Activated T-helper 2 cell treated with anti-CD3 and anti-CD28 coated beads, Interferon-gamma antibody, Interleukin-2, Interleukin-4, amounts not matched to agents 10 μg/mL and 5 μg/mL and 100 μg/mL, durations not matched to agents 14 hours and 24 hours and 36 hours (primary cell): ENCODE measurements at places on chromosomes 1 and 21. TPM values are rescaled to one million over a fixed set of nuclear protein-coding genes. Genes with fewer than 3 reads are reported as not detected.

Gene PDC
- total RNA-seq, result not detected in 2 replicates

Gene CCDC17
- 2.5 and 2.8 TPM in 2 replicates for total RNA-seq

DNA sequence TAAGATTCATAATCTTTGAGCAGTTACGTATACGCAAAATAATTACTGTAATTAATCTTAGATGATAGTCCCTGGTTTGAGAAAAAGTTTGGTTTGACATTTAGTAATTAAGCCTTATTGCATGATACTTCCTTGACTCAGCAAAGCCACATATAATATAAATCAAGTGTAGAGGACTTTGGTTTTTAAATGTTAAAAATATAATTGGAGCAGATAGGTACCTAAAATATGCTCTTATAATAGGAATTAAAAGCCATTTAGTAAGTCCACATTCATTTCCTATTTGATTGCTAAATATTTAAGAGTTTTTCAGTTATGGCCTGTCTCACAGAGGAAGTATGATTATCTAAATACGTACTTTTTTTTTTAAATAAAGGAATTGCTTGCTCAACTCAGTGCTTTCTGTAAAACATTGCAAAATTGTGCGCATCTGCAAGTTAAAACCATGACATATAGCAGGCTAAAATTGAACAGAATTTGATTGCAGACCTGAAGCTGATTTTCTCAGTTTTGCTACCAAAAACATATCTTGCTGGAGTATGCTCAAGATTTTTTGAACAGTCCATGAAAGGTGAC lies 20.4 kb downstream of the RPE65 start:
- H3K4me3 ChIP-seq, result no peak overlapping the region
- H3K4me1 ChIP-seq, result no peaks in the 10 kb centered on the region
- H3K27ac ChIP-seq, result no peak overlapping the region
- no peaks in the 10 kb centered on the region for H3K27me3 ChIP-seq

GRCh38 chr1:115233598-115233997 lies 104.5 kb downstream of the NGF start:
- DNase-seq, result no peak
- H3K36me3 ChIP-seq, result no peaks in the 10 kb centered on the region
- H3K27me3 ChIP-seq, result no peaks in the 10 kb centered on the region
- H3K4me3 ChIP-seq, result no peak overlapping the region
